ENCODE measurements at places on chromosomes 5 and 9. TPM values are rescaled to one million over a fixed set of nuclear protein-coding genes. Genes with fewer than 3 reads are reported as not detected.
A peak's percentile ranks its signal among the peaks of the same experiment; 100 is the strongest.

GRCh38 chr5:95995962-95996489, 34.4 kb upstream of the ELL2 start:
- DNase-seq, result no peak
- peaks cover 3% of the 10 kb centered on the region for H3K4me1 ChIP-seq
- H3K27me3 ChIP-seq, result no peaks in the 10 kb centered on the region

DNA sequence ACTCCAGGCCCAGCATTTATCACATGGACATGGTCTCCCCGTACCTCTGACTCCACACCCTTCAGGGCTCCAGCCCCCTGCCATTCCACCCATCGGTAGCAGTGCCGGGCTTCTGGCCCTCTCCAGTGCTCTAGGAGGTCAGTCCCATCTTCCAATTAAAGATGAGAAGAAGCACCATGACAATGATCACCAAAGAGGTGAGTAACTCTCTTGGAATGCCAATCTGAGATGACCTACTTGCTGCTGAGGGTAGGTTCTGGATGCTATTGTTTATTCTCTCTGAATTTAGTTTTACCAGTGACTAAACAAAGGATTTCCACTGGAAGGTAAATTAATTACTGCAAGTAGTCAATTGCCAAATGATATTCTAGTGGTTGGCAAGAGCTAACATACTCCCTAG, 80.8 kb downstream of the TLE4 start:
- H3K27me3 ChIP-seq, result no peaks in the 10 kb centered on the region
- H3K27ac ChIP-seq, result no peak overlapping the region
- DNase-seq, result no peak
- H3K4me3 ChIP-seq, result no peak overlapping the region
- peaks cover 14% of the 10 kb centered on the region for H3K36me3 ChIP-seq
- peaks cover 27% of the 10 kb centered on the region for H3K4me1 ChIP-seq

- no peaks in the 10 kb centered on the region for H3K36me3 ChIP-seq
- no peaks in the 10 kb centered on the region for H3K27me3 ChIP-seq
- DNase-seq, result no peak
- H3K27ac ChIP-seq, result peak overlapping the region; percentile 12
- H3K4me1 ChIP-seq, result peaks cover 47% of the 10 kb centered on the region
Observed at GRCh38 chr5:11528720-11529119, 375.5 kb downstream of the CTNND2 start.

- H3K27me3 ChIP-seq, result no peaks in the 10 kb centered on the region
- no peaks in the 10 kb centered on the region for H3K4me1 ChIP-seq
- H3K4me3 ChIP-seq, result no peak overlapping the region
- DNase-seq, result no peak
- no peak overlapping the region for H3K27ac ChIP-seq
- no peaks in the 10 kb centered on the region for H3K36me3 ChIP-seq
Observed at GRCh38 chr5:128546658-128547281, 8.7 kb upstream of the FBN2 start.

GRCh38 chr5:1282131-1282992, 12.5 kb downstream of the TERT start:
- no peaks in the 10 kb centered on the region for H3K36me3 ChIP-seq

DNA sequence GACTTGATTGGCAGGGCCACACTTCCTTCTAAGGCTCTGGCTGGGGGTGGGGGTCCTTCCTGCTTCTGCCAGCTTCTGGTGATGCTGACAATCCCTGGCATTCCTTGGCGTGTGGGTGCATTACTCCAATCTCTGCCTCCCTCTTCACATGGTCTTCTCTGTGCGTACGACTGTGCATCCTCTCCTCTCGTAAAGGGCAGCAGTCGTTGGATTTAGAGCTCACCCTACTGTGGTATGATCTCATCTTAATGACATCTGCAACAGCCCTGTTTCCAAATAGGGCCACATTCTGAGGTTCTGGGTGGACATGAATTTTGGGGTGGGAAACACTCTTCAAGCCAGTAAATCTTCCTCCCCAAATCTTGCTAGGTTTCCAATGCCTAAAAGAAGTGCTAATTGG, 36.8 kb downstream of the ROPN1L start:
- H3K36me3 ChIP-seq, result no peaks in the 10 kb centered on the region
- H3K27ac ChIP-seq, result no peak overlapping the region
- DNase-seq, result no peak
- H3K4me1 ChIP-seq, result peaks cover 6% of the 10 kb centered on the region
- no peak overlapping the region for H3K4me3 ChIP-seq

DNA sequence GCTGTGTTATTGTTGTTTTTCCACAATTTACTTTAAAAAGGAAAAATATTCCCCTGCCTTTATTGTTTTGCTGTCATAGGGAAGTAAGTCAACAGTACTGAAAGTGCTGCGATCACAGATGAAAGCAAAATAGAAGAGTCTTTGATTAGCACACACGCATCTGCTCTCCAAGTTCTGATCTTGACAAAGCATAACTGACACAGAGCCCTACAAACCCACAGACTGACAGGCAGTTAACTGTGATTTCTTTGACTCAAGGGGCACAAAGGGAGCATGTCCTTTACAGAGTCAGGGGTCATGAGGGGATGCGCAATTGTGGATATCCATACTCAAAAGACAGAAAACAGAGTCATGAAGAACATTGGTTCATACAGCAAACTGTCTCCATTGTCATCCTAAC, 123.7 kb downstream of the SNCAIP start:
- peaks cover 26% of the 10 kb centered on the region for H3K4me1 ChIP-seq
- no peak overlapping the region for H3K4me3 ChIP-seq
- peaks cover 15% of the 10 kb centered on the region for H3K27me3 ChIP-seq
- no peak for DNase-seq
- no peak overlapping the region for H3K27ac ChIP-seq
- peaks cover 3% of the 10 kb centered on the region for H3K36me3 ChIP-seq

- peaks cover 10% of the 10 kb centered on the region for H3K4me1 ChIP-seq
- H3K27ac ChIP-seq, result no peak overlapping the region
- DNase-seq, result no peak
- no peak overlapping the region for H3K4me3 ChIP-seq
- H3K27me3 ChIP-seq, result no peaks in the 10 kb centered on the region
- no peaks in the 10 kb centered on the region for H3K36me3 ChIP-seq
Observed at GRCh38 chr5:38602641-38603040, 46.2 kb upstream of the LIFR start.

- H3K27ac ChIP-seq, result no peak overlapping the region
- H3K4me3 ChIP-seq, result no peak overlapping the region
- H3K36me3 ChIP-seq, result peaks cover 23% of the 10 kb centered on the region
- no peaks in the 10 kb centered on the region for H3K27me3 ChIP-seq
Observed at GRCh38 chr9:93268551-93269314, 84.8 kb downstream of the WNK2 start.

- no peak overlapping the region for H3K27ac ChIP-seq
- no peak for DNase-seq
- peaks cover 3% of the 10 kb centered on the region for H3K36me3 ChIP-seq
Observed at GRCh38 chr5:71862507-71863060, 143.5 kb downstream of the CARTPT start.

GRCh38 chr5:66207800-66208561, 63.9 kb downstream of the SREK1 start:
- no peaks in the 10 kb centered on the region for H3K36me3 ChIP-seq
- no peaks in the 10 kb centered on the region for H3K27me3 ChIP-seq
- no peak overlapping the region for H3K27ac ChIP-seq
- no peak overlapping the region for H3K4me3 ChIP-seq
- no peak for DNase-seq

- peaks cover 10% of the 10 kb centered on the region for H3K4me1 ChIP-seq
- H3K27me3 ChIP-seq, result peaks cover 6% of the 10 kb centered on the region
- H3K27ac ChIP-seq, result peak overlapping the region; percentile 57
- H3K36me3 ChIP-seq, result peaks cover 6% of the 10 kb centered on the region
- DNase-seq, result no peak
Observed at GRCh38 chr9:5326187-5326586, 13.5 kb downstream of the RLN1 start.

DNA sequence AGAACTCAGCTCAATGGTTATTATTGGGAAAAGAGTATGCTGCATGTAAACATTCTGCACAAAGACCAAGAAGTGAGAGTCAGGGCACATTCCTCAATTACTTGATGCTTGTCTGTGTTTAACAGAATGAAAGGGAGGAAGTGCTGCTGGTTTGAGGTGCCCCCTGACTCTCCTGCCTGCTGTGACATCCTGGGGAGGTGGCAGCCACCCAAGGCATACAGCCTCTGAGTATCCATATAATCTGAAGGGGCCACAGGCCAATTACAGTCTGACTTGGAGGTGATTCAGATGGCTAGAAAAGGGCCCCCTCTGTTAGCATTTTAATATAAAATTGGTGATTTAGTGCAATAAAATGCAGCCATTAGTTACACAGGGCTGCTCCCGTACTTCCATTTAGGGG, 313.8 kb downstream of the ASTN2 start:
- peaks cover 7% of the 10 kb centered on the region for H3K27me3 ChIP-seq
- H3K4me1 ChIP-seq, result no peaks in the 10 kb centered on the region
- no peak overlapping the region for H3K4me3 ChIP-seq
- H3K36me3 ChIP-seq, result no peaks in the 10 kb centered on the region

DNA sequence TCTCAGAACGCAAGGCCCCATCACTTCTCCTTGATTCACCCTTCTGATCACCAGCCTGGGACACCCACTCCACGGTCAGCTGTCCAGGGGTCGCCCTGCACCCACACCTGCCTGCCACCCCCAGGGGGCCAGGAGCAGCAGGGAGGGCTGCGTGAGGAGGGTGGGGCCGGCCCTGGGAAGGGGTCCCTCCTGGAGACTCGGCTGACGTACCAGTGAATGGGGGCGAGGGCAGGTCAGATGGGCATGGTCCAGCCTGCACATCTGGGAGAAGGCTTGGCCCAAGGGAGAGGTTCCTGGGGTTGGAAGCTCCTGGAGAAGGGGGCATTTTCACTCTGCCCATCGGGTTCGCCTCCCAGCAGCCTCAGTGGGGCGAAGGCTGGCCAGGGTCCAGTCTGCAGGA, 21.8 kb upstream of the SARDH start:
- no peak for DNase-seq
- no peak overlapping the region for H3K27ac ChIP-seq
- peaks cover 31% of the 10 kb centered on the region for H3K36me3 ChIP-seq
- H3K27me3 ChIP-seq, result no peaks in the 10 kb centered on the region
- no peak overlapping the region for H3K4me3 ChIP-seq
- peaks cover 15% of the 10 kb centered on the region for H3K4me1 ChIP-seq

- H3K36me3 ChIP-seq, result no peaks in the 10 kb centered on the region
- no peak for DNase-seq
Observed at GRCh38 chr9:382383-382782, 167.7 kb downstream of the DOCK8 start.

DNA sequence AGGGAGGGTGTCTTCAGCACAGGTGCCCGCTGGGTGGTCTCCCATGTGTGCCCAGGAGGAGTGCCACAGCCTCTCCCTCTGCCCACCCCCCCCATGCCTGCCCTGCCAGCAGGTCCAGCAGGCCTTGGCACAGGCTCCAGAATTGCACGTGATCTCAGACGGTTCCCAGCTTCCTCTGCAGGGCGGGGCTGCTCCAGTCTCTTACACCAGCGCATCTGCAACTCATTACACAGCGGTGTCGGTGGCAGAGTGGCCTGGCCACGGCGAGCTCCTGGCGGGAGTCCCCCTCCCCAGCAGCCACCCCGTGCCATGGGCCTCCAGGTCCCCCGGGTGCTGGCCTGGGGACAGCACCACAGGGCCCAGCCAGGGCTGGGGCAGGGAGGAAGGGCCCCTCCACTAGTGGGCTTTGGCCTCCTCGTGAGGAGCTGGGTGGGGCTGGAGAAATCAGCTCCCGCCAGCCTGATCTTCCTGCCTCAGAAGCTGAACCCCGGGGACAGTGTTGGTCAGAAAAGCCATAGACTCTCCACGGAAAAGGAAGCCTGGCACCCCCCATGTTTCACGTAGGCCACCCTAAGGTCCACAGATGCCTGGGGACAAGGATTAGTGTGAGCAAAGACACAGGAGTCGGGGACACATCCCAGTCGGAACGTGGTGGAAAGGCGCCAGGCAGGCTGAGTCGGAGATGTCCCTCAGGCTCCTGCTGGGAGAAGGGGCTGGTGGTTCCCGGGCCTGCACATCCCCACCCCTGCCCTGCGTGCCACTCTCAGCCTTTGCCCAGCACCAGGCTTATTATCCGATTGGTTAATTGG, 40.2 kb downstream of the RXRA start:
- H3K4me1 ChIP-seq, result peaks cover 10% of the 10 kb centered on the region
- no peak overlapping the region for H3K27ac ChIP-seq

GRCh38 chr9:114606068-114606467, 5.0 kb upstream of the TMEM268 start:
- H3K4me1 ChIP-seq, result peaks cover 19% of the 10 kb centered on the region
- peak overlapping the region; percentile 7 for H3K27ac ChIP-seq
- H3K36me3 ChIP-seq, result peaks cover 8% of the 10 kb centered on the region

GRCh38 chr5:45622365-45622764, 73.8 kb downstream of the HCN1 start:
- H3K4me1 ChIP-seq, result no peaks in the 10 kb centered on the region
- H3K36me3 ChIP-seq, result no peaks in the 10 kb centered on the region
- DNase-seq, result no peak
- no peaks in the 10 kb centered on the region for H3K27me3 ChIP-seq
- H3K27ac ChIP-seq, result no peak overlapping the region

- H3K4me3 ChIP-seq, result no peak overlapping the region
- no peak overlapping the region for H3K27ac ChIP-seq
- H3K36me3 ChIP-seq, result no peaks in the 10 kb centered on the region
- H3K4me1 ChIP-seq, result no peaks in the 10 kb centered on the region
Observed at GRCh38 chr9:79465156-79465555, 106.6 kb upstream of the TLE4 start.

DNA sequence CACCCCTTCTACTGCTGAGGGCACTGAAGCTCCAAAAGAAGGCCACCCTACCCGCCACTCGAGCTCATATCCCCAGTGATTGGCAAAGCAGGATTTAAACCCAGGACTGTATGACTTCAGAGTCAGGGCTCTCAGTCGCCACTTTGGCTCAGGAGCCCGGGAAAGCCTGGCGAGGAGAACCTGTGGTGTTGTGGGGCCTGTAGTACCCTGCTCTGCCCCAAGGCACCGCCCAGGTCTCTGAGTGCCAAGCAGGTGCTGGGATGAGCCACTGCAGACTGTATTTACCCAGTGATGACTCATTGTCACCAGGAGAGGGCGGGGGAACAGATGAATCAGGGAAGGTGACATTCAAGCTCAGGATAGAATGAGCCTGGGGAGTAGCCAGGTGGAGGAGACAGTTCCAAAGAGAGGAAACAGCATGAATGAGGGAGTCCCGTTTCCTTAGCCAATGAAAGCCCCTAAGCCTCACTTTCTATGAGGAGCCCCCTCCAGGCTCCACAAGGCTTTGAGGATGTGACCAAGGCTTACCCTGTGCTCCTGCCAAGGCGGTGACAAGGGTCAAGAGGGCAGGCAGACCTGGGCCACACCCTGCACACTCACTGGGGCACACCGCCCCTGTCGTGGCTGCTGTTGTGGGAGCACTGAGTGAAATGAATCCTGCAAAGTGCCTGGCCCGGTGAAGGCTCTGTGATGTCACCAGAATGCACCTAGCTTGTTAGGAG, 17.8 kb upstream of the DPM2 start:
- peaks cover 57% of the 10 kb centered on the region for H3K4me1 ChIP-seq
- no peaks in the 10 kb centered on the region for H3K27me3 ChIP-seq
- H3K27ac ChIP-seq, result peak overlapping the region; percentile 12
- no peak overlapping the region for H3K4me3 ChIP-seq
- H3K36me3 ChIP-seq, result no peaks in the 10 kb centered on the region

- DNase-seq, result no peak
- H3K4me1 ChIP-seq, result peaks cover 17% of the 10 kb centered on the region
- H3K36me3 ChIP-seq, result no peaks in the 10 kb centered on the region
Observed at GRCh38 chr9:110580850-110581249, 1.3 kb upstream of the SVEP1 start.

GRCh38 chr5:17928581-17928981, 294.3 kb downstream of the TAF11L14 start:
- no peaks in the 10 kb centered on the region for H3K4me1 ChIP-seq
- H3K27ac ChIP-seq, result no peak overlapping the region
- no peaks in the 10 kb centered on the region for H3K27me3 ChIP-seq
- peaks cover 4% of the 10 kb centered on the region for H3K36me3 ChIP-seq

Gene DRD1
- not detected for total RNA-seq

Gene TMEFF1
- 43.1 TPM for total RNA-seq

Gene S1PR3
- total RNA-seq, result 7.5 TPM

Gene CBY3
- total RNA-seq, result not detected

Gene PCDHGA6
- total RNA-seq, result 0.52 TPM

Gene PTGDS
- not detected for total RNA-seq

Gene PROB1
- total RNA-seq, result 2.2 TPM

Gene REXO4
- 35.4 TPM for total RNA-seq
